ENCODE measurements at places on chromosomes 4 and X.

DNA sequence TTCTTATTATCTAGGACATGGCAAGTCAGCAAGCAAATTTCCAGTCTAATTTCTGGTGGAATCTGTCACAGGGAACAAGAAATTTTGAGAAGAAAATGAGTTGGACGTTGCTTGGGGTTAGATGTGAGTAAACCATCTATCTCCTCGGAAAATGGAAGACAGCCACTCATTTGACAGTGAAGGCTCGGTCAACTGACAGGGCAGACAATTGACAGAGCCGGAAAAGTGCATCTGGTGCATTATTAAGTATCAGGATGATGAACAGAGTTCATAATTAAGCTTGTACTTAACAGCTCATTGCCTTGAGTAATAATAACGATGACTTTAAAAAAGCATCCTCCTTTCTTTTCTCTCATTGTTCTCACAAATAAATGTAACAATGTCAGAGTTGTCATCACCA is 168.4 kb downstream of the MAD2L1 start:
- no peak for DNase-seq

DNA sequence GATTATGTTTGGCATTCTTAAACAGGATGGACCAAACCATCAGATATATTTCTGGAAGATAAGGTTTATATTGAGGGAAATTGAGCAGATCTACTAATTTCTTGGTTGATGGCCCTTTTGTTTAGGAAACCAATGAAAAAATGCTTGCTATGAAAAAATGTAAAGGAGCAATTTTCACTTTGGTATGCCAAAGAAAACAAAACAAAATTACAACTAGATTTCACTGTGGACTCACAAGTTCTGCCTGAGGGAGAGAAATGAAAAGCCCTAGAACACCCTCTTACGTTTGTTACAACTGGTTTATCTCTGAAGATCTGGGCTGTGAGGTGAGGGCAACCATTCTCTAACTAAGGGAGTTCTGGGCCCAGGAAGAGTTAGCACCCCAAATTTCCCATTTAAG is 122.5 kb upstream of the IL15 start:
- DNase-seq = no peak

- DNase-seq = no peak
Observed at GRCh38 chrX:119231936-119232445, 4.1 kb upstream of the PGRMC1 start.

DNA sequence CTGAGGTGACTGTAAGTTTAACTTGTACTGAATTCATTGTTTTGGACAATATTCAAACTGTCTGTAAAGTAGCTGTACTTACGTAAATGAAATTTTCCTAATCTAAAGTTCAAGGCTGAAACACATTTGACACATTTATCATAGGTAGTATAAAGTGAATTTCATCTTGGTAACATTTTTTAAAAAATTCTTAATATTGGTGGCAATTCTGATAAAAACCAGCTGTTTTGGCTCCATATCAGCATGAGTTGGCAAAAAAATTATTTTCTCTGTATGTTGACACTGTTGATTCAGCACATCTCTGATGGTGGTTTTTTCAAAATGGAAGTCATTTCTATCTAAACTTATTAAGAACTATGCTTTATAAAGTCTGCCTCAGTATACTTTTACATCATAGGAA is 30.9 kb downstream of the CXorf58 start:
- no peak for DNase-seq

DNA sequence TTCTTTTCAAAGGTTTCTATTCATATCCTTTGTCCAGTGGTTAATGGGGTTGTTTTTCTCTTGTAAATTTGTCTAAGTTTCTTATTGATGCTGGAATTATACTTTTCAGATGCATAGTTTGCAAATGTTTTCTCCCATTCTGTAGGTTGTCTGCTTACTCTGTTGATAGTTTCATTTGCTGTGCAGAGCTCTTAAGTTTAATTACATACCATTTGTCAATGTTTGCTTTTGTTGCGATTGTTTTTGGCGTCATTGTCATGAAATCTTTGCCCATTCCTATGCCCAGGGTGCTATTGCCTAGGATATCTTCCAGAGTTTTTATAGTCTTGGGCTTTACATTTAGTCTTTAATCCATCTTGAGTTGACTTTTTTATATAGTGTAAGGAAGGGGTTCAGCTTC is 21.2 kb upstream of the UGT8 start:
- DNase-seq = no peak

GRCh38 chr4:57318703-57319102 is 208.5 kb upstream of the IGFBP7 start:
- DNase-seq = no peak

GRCh38 chrX:21756785-21757529 is 959 bp downstream of the SMPX start:
- no peak for DNase-seq

DNA sequence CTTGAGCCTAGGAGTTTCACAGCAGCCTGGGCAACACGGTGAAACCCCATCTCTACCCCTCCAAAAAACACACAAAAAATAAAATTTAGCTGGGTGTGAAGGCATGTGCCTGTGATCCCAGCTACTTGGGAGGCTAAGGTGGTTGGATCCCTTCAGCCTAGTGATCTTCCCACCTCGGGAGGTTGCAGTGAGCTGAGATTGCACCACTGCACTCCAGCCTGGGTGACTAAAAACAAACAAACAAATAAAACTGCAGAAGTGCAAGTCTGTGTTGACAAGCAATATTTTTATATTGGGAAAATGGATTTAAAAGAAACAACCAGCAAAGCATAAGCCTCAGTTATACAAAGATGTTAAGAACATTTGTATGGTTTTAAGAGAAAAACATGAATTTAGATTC is 46.1 kb downstream of the IGFBP7 start:
- no peak for DNase-seq

- no peak for DNase-seq
Observed at GRCh38 chr4:73836373-73837279, at the start of gene CXCL6. Gene CXCL6, plus strand, starts transcription at chr4:73836678. Its CDS starts 73 bp downstream, at chr4:73836751.

GRCh38 chr4:33150525-33150910 is 2430.3 kb downstream of the PCDH7 start:
- no peak for DNase-seq
